ENCODE measurements at places on chromosomes 6 and 20.

GRCh38 chr6:136654086-136654485, 103.9 kb upstream of the MAP7 start:
- no peak for DNase-seq

- no peak for DNase-seq
These were observed 56.5 kb upstream of the DST start for GRCh38 chr6:56699066-56699654.

GRCh38 chr6:35605600-35605999, 83.1 kb downstream of the FKBP5 start:
- DNase-seq, result no peak

DNA sequence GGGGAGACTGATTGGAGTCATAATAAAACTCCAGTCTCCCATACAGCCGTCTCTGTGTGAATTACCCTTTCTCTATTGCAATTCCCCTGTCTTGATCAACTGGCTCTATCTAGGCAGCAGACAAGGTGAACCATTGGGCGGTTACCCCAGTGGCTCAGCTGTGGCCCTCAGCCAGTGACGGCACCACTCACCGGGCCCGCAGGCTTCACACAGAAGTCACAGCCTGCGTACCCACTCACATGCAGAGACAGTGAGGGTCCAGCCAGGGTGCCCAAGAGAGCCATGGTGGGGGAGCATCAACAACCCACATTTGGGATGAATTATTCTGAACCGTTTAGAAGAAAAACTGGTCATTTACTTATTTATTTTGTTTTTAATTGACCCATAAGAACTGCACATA, 78.5 kb downstream of the WDR27 start:
- DNase-seq, result no peak

- DNase-seq, result no peak
These were observed 23.9 kb upstream of the SNRNP48 start for GRCh38 chr6:7566107-7566506.

- peak; percentile 49 for DNase-seq
These were observed 18.7 kb downstream of the SOX4 start for GRCh38 chr6:21612067-21612745.

DNA sequence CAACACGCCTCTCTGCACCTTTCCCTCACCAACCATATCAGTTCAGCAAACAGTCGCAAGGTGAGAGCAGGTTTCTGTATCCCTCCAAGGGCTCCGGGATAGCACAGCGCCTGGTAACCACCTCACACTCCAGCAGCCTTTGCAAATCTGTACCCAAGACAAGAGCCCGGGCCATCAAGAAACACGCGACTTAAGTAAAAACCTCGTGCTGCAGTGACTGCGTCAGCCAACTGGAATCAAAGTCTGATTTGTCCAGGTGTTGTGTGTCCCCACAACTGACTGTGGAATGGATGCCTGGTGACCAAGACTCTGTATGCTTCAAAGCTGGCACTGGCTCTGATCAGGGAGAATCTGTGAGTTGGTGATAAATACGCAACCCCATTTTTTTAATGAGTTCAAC, 74.1 kb downstream of the NINL start:
- no peak for DNase-seq

- DNase-seq, result no peak
These were observed 96.4 kb upstream of the FOXC1 start for GRCh38 chr6:1513215-1513780.

GRCh38 chr6:77124604-77125003, 338.7 kb downstream of the HTR1B start:
- DNase-seq, result no peak

GRCh38 chr6:150894935-150895552, 29.5 kb downstream of the MTHFD1L start:
- no peak for DNase-seq

DNA sequence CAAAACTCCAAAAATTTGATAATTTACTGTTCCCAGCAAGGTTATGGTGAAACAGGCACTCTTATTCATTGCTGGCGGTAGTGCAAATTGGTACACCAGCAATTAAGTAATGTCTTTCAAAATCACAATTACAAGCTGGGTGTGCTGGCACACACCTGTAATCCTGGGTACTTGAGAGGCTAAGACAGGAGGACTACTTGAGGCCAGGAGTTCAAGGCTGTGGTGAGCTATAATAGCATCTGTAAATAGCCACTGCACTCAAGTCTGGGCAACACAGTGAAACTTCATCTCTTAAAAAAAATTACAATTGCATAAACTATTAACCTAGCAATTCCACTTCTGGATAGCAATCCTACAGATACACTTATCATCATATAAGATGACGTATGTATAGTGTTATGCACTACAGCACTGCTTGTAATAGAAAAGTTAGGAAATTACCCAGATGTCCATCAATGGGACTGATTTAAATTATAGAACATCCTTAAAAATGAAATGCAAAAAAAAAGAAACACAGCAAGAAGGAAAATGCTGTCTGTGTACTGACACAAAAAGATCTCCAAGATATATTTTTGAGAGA, 31.4 kb downstream of the NCOA6 start:
- no peak for DNase-seq

GRCh38 chr6:163695414-163695864, 280.9 kb downstream of the QKI start:
- DNase-seq, result no peak

DNA sequence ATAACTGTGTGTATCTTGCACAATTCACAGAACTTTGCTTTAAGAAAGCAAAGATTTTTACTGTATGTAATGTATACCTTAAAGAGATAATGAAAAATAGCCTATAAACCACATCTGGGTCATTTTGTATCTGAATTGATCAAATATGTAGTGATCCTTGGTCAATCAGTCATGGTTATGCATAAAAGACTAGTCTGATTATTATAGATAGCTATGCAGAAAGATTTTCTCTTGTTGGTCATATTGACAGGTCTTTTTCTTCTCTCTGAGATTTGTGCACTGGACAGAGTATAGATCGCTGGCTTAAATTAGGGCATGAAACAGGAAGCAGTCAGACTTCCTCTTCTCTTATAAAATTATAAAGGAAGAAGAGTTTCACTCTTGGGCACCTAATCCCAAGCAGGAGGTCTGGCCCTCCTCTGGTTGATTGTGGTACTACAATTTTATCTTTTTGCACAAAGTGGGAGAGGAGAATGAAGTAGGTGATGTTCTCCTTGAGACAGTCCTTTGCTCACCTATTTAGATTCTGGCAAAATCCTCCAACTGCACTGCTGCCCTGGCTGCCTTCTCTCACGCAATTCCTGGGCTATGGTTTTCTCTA, 380.9 kb upstream of the RGS17 start:
- DNase-seq, result no peak

- DNase-seq, result no peak
These were observed 125.1 kb upstream of the QKI start for GRCh38 chr6:163289447-163289846.

DNA sequence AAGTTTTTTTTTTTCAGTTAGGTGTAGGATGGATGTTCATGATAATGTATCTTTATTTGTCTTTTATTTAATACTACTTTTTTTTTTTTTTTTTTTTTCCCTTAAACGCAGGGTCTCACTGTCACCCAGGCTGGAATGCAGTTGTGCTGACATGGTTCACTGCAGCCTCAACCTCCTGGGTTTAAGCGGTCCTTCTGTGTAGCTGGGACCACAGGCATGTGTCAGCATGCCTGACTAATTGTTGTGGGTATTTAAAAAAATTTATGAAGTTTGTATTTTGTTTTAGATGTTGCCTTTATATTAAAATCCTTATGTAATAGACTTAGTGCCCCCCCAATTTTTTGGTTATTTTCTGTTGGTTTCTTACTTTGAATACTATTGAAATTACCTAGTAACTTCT, 42.6 kb downstream of the NCOA3 start:
- no peak for DNase-seq

GRCh38 chr20:41048461-41049301, 20.1 kb downstream of the TOP1 start:
- DNase-seq, result no peak

GRCh38 chr6:141764388-141764787, 368.3 kb upstream of the GJE1 start:
- DNase-seq, result no peak

GRCh38 chr6:114267897-114268296, 74.9 kb downstream of the HS3ST5 start:
- no peak for DNase-seq

DNA sequence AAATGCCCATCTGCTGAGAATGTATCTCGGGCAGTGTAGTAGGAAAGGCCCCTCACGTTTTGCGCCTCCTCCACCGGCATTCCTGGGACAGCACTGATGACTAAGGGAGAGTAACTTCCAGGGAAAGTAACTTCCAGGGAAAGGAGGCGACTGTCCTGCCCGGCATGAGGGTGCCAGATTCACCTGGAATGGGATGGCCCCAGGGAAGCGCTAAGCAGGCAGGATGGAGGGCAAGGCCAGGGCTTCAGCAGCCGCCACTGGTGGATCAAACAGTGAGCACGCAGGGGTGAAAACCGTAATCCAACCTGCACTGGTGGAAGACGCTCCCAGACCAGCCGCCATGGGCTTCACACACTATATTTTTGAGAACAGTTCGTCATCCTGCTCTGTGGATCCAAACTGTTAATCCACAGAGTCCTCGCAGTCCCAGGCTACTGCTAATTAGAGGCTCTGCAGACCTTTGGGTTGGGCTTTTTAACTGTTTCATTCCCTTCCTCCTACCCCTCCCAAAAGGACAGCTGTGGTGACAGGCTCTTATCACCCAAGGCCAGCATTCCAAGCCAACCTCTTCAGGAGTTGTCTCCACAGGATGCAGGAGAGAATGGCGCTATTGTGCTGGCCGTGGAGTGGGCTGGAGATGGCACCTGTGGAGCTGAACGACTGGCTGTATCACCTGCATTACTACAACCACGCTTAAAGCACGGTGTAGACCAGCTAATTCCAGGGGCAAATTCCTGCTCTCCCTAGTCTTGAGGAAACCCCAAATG, 178.9 kb downstream of the DLL1 start:
- no peak for DNase-seq

- no peak for DNase-seq
These were observed 91.7 kb downstream of the DACT2 start for GRCh38 chr6:168227840-168228239.

- no peak for DNase-seq
These were observed 52.6 kb upstream of the CD93 start for GRCh38 chr20:23138682-23139081.

DNA sequence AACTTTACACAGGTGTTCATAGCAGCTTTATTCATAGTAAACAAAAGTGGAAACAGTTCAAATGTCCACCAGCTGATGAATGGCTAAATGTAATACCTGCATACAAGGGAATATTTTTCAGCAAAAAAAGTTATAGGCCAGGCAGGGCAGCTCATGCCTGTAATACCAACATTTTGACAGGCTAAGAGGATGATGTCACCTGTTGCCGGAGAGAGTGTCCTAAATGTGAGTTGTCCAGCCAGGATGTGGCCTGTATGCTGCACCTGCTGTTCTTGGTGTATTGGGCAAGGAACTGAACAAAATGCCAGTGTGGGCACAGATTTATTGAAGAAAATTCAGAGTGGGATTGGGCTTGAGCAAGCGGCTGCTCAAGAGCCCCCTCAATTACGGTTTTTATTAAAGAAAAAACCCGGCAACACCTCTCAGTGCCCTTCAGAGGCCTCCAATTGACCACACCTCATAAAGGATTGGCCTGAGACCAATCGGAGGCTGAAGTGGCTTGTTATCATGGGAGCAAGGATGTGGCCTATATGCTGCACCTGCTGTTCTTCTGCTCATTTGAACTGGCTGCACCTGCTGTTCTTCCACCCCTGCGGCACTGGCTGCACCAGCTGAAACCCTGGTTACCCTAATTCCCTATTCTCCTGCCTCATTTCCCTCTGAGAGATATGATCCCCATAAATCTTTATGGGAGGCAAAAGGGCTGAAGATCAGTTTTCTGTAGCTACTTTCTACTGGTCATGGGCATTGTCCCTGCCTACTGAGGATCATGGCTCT, 164.3 kb upstream of the PROKR2 start:
- no peak for DNase-seq

DNA sequence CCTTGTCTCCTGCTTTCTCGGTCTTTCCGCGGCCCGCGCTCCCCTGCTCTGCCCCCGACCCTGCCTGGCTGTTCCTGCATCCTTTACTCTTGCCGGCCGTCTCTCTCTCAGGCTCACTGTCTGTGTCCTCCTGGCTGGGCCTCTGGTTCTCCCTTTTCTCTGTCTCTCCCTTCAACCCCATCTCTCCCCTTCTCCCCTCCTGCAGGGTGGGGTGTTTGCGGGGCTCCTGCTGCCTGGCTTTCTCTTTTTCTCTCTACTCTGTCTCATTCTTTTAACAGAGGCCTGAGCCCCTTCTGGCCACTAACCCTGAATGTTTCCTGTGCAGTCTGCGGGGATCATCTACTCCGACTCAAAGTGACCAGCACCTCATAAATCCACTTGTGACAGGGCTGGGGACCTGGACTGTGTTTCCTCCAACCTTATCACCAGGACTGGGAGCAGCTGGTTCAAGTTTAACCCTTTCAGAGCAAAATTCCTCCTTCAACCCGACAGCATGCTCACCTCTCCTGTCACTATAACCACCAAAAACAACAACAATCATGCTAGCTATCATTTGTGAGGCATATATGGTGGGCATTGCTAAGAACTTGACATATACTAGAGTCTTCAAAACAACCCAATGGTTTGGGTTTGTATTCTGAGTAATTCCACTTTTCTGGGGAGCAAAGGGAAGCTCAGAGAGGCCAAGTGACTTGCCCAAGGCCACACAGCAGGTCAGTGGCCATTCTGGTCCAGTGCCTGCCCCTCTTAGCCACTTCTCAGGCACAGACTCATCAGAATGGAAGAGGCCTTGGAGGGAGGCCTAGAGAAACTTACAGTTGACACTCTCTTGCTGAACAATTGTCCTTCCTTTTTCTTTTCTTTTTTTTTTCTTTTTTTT, 811 bp upstream of the RSPO4 start:
- no peak for DNase-seq

GRCh38 chr20:7657569-7657968, 282.7 kb downstream of the HAO1 start:
- DNase-seq, result no peak

- DNase-seq, result no peak
These were observed 306.6 kb downstream of the EPM2A start for GRCh38 chr6:145428706-145429105.

- no peak for DNase-seq
These were observed 144.8 kb downstream of the ADGRG6 start for GRCh38 chr6:142446576-142446975.

GRCh38 chr6:83333500-83333899, 97.4 kb downstream of the ME1 start:
- DNase-seq, result no peak

GRCh38 chr6:140300331-140300730, 925.9 kb upstream of the CITED2 start:
- no peak for DNase-seq

GRCh38 chr6:106496823-106497222, 132.5 kb downstream of the RTN4IP1 start:
- no peak for DNase-seq

DNA sequence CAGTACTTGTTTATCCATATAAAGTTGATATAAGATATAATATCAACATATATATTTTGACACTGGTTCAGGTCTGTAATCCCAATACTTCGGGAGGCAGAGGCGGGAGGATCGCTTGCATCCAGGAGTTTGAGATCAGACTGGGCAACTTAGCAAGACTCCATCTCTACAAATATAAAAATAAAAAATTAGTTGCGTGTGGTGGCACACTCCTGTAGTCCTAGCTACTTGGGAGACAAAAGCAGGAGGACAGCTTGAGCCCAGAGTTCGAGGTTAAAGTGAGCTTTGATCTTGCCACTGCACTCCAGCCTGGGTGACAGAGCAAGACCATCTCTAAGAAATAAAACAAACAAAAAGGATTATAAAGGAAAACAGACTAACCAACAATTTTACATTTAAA, 8.9 kb upstream of the KATNA1 start:
- DNase-seq, result no peak

GRCh38 chr20:4074877-4075455, 59.6 kb upstream of the RNF24 start:
- DNase-seq, result no peak

GRCh38 chr6:162251257-162251656, 476.3 kb downstream of the PRKN start:
- DNase-seq, result no peak

All from NCI-H2081 treated with DMSO at 0.1 percent for 48 hours (cell line).